ENCODE measurements at places on chromosomes 5 and 9.
A peak's percentile ranks its signal among the peaks of the same experiment; 100 is the strongest.

DNA sequence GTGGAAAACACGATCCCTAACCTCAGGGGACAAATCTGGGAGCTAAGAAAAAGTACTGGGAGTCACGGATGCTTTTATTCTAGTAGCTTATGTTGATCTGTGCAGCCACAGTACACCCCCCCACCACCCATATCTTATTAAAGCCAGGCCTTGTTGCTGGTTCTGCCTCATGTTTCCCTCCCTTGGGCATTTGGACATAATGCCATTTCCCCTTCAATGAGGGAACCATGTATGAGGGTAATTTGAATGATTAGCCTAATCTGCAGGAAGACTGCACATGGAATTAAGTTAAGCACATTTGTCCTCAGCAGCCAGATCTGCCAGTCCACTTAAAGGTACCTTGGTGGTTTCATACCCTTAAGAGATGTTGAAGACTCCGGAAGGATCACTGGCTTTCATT, 102.0 kb downstream of the ARHGAP26 start:
- no peak for DNase-seq

GRCh38 chr5:75361310-75361709, 24.3 kb downstream of the HMGCR start:
- no peak for DNase-seq

DNA sequence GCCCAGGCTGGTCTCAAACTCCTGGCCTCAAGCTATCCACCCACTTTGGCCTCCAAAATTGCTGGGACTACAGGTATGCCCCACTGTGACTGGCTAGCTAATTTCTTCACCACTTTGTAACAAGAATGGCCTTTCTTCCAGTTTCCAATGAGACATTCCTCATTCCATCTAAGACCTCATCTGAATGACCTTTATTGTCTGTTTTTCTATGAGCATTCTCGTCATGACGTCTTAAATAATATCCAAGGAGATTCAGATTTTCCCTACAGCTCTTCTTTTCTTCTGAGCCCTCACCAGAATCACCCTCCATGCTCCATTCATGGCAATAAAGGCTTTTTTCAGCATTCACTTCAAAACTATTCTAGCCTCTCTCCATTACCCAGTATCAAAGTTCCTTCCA, 30.2 kb upstream of the STK32A start:
- no peak for DNase-seq

GRCh38 chr9:127634021-127634420, 21.9 kb downstream of the STXBP1 start:
- DNase-seq = peak; percentile 89

GRCh38 chr9:127707766-127708165, 978 bp downstream of the CFAP157 start:
- DNase-seq = no peak

DNA sequence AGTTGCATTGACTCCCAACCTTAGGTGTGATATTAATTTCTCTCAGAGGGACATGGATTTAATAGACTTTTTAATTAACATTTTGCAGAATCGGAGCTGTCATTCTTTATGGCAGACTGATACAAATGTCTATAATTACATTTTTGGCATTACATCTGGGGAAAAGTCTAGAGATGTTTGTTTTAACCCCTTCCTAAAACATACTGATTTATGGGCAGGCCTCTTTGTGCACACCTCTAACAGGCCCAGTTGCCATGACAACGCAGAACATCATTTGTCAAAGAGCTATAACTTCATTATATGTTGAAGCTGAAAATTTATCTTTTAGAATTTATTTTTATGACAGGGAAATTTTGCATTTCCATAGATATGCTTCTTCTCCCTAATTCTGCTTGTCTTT, 158.5 kb downstream of the NTRK2 start:
- no peak for DNase-seq

Data from COLO829 (cell line).